ENCODE measurements at places on chromosomes 2 and 18.

GRCh38 chr2:240304746-240305161 is 130.7 kb upstream of the GPC1 start:
- DNase-seq = peak; percentile 5

- no peak for DNase-seq
Observed at GRCh38 chr2:53660886-53661285, 106.7 kb upstream of the CHAC2 start.

DNA sequence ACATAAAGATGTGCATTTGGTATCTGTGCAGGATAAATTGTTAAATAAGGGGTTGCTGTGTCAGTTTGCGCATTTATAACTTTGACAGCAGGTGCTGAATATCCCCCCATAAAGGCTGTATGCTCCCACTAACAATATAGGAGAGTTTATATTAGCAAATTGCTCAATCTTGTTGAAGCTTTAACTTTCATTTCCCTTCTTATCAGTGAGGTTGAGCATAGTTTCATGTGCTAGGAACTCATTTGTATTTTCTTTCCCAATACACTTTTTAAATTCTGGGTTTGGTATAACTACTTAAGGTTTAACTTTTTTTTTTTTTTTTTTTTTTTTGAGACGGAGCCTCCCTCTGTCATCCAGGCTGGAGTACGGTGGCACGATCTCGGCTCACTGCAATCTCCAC is 89.0 kb downstream of the FAM117B start:
- no peak for DNase-seq

- DNase-seq = peak; percentile 29
Observed at GRCh38 chr2:96241900-96242611, 23.7 kb downstream of the TMEM127 start.

DNA sequence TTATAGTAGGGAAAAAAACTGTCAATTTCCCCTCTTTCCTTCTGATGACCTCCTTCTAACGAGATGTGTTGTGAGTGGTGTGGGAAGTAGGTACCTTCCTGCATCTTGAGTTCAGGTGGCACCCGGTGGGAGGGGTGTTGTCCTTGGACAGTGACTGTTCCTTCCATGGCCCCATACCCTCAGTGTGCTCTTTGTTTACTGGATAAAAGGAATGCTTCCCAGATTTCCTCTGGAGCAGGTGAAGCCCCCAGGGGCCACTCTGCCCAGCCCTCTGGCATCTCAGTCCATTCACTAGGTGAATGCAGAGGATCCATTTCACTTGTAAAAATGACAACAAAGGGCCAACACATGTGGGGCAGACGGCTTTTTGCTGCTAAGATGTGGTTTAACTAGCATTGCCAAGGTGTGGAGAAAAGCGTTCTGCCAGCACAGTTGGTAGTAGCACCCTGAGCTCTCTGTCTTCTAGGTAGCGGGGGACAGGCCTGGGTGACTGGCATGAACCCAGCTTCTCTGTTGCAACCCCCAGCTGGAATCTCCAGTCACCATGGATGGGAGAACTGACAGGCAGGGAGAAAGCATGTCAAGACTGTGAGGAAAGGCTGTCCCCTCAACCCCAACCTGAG is 6.9 kb downstream of the GDF7 start:
- no peak for DNase-seq

- DNase-seq = no peak
Observed at GRCh38 chr18:5309888-5310470, 14.5 kb upstream of the ZBTB14 start.

DNA sequence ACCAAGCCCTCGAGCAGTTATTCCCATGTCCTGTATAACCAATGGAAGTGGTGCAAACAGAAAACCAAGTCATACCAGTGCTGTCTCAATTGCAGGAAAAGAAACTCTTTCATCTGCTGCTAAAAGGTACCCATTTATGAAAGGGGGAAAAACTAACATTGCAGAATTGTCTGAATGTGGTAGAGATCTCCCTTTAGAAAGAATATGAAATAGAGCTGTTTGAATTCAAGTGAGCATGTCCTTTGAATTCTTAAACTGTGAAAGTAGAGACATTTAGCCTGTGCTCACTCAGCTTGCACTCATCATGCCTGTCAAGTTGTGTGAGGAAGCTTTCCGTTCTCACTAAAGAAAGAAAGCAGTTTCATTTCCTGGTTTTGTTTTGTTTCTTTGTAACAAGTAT is 87.4 kb downstream of the EML4 start:
- no peak for DNase-seq

- DNase-seq = no peak
Observed at GRCh38 chr2:239664216-239664810, 263.5 kb upstream of the HDAC4 start.

DNA sequence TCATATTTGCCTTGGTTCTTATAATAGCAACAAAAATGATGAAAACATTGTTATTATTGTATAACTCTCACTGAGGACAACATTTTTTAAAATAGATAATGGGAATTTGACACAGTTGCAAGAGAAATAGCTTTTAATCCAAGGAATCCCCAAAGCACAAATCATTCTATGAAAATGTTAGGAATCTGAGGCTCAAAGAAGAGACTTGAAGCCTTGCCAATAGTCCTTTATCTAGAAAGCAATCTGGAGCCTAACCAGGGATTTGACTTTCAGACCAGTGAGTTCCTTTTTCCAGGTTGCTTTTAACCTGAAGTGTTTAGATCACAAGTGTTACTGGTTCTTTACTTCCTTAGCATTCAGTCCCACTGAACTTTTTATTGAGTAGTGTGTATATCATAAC is 574.5 kb upstream of the ZEB2 start:
- DNase-seq = no peak

- no peak for DNase-seq
Observed at GRCh38 chr2:28438532-28439063, 45.9 kb downstream of the FOSL2 start.

All from head of caudate nucleus (tissue), 42 donors.